ENCODE measurements at places on chromosomes 5 and 9.

GRCh38 chr5:145835848-145836239 lies 702 bp upstream of the PRELID2 start:
- no peak for DNase-seq

DNA sequence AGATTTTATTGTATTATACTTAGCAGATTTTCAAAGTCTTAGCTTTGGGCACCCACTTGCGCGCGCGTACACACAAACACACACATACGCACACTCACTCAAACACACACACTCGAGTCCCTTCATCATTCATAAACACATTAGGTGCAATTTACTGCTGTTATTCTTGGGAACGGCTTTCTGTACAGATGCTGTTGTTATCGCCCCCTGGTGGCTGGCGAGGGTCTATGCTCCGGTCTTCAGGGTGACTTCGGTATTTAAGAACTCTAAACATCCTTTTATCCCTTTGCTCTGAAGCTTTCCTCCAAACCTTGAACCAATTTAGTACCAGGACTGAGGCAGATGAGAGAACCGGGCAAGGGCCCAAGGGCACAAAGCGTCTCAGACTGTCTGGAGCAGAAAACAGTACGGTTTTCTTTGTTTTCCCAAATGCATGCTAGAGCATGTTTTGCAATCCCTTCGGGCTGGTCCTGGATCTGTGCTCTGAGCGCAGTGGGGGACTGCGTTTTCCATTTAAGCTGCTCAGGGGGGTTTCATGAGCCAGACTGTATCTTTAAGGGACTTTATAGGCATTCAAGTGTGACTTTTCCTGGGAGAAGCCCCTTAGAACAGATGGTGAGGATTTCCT lies 1.7 kb upstream of the SLIT3 start:
- peak; percentile 87 for DNase-seq

GRCh38 chr9:93898026-93898425 lies 57.1 kb downstream of the BARX1 start:
- DNase-seq = peak; percentile 56

DNA sequence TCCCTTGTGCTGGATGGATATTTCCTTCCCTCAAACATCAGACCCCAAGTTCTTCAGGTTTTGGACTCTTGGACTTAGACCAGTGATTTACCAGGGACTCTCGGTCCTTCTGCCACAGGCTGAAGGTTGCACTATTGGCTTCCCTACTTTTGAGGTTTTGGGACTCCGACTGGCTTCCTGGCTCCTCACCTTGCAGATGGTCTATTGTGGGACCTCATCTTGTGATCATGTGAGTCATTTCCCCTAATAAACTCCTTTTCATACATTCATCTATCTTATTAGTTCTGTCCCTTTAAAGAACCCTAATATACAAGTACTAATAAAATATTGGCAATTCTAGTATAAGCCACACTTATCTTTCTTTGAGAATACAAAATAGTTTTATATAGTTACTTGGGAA lies 1078.9 kb downstream of the CDH12 start:
- no peak for DNase-seq

DNA sequence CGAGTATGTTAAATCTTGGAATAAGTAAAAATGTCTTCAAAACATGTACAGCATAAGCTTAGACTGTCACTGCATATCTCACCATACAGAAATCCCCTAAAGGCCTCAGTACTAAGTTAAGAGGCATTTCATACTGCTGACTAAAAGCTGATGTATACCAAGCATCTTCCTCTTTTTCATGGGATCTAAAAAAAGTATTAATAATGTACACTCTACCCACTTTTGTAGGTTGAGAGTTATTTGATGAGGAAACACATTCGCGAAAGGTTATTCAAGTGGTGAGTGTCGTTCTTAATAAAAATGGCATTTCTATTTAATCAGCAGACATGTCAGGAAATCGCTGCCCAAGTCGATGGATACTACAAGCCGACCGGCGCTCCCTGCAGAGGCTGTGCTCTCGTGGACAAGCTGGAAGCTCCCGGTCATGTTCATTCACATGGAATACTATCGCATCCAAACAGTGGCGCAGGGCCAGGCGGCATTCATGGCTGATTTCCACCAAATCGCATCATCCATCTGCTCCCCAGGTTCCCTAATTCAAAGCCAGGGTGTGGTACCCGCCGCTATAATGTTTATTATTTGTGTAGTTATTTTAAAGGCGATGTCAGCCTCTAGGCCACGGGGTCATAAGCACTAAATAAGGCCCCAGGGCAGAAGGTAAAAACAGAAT lies 724 bp downstream of the SGTB start:
- peak; percentile 81 for DNase-seq

DNA sequence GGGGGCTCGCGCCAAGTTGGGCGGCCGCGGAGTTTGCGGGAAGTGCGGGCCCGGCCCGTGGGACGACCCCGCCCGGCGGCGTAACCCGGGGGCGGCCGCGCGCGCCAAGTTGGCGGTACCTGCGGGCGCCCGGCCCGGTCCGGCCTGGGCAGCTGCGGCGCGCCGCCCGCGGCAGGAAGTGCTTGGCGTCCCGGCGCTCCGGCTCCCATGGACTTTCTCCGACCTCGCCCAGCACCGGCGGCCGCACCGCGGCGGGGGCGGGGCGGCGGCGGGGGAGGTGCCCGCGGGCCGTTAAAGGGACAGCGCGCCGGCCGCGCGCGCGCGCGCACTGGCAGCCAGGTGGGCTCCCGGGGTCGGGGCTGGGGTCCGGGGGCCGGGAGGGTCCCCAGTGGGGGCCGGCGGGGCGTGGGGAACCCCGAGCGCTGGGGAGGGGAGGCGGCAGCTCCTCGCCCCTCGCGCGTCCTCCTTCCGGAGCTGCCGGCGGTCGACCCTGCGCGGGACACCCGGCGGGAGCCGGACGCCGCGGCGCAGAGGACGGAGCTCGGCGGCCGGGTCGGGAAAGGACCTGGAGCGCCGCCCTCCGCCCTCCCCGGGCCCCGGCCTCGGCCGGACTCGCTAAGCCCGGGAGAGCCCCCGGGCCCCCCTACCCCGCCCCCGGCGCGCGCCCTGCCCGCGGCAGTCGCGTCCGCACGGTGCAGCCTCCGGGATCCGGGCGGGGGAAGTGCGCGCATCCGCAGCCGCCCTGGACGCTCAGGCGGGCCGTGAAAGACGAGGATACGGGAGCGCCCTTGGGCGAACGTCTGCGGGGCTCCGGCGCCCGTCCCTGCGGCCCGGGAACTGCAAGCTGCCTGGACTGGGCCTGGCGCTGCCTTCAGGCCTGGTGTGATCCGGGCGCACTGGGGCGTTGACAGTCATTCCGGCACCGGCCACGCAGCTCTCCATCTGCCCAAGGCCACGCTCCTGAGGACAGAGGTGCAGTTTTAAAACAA lies at the start of gene NACC2:
TSS of gene NACC2 (minus strand) at position 220 of the 989 bp plus-strand sequence. CDS start 44,768 bp downstream, outside the sequence.
- DNase-seq = no peak

Data from suprapubic skin (tissue), 4 donors.